ENCODE measurements at places on chromosomes 5 and 9. TPM values are rescaled to one million over a fixed set of nuclear protein-coding genes. Genes with fewer than 3 reads are reported as not detected.

DNA sequence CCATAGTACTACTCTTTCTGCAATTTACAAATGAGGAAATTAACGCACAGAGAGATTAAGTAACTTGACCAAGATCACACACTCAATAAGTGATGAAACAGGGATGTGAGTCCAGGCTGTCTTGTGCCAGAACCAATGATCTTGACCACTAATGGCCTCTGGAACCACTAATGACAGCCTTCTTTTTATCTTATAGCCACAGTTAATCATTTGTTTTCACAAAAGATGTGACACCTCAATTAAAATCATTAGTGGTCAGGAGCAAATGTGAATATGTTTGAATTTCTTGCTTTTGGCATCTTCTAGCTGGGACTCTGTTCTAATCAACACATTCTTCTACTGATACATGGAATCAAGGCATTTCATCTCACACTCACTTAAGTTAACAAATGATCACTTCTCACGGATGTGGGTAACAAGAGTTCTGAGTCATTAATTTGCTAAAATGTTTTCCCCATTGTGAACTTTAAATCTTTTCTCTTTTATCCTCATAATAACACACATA is 102.7 kb upstream of the CD180 start:
- DNase-seq: no peak

UNC13B gene
- total RNA-seq: 1.9 TPM

DNA sequence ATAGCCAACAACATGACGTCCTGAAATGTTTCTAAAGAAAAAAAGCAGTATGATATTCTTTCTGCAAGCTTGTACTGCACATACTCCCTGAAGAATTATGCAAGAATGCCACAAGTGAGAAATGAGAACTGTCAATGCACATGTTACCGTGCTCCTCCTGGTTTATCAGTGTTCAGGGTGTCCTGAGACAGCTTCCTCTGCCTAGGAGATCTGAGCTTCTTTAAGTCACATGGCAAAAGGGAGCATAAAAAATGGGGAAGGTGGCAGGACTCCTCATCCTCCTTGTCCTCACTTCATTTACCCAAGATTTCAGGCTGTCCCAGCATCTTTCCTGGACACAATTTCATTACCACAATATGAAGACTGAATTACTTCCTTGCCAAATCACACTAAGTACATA is 238.2 kb downstream of the GLIS3 start:
- DNase-seq: no peak

DNA sequence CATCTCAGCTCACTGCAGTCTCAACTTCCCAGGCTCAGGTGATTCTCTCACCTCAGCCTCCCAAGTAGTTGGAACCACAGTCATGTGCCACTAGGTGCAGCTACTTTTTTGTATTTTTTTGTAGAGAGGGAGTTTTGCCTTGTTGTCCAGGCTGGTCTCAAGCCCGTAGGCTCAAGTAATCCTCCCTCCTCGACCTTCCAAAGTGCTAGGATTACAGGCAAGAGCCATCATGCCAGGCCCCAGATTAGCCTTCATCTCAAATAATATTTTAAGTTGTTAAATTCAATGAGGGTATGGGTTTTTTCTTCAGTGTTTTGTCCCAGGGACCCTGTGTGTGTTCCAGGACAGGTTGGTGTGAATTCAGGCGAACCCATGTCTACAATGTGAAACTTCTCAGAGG is 12.5 kb upstream of the RFESD start:
- no peak for DNase-seq

ARL14EPL gene
- total RNA-seq: not detected

DNA sequence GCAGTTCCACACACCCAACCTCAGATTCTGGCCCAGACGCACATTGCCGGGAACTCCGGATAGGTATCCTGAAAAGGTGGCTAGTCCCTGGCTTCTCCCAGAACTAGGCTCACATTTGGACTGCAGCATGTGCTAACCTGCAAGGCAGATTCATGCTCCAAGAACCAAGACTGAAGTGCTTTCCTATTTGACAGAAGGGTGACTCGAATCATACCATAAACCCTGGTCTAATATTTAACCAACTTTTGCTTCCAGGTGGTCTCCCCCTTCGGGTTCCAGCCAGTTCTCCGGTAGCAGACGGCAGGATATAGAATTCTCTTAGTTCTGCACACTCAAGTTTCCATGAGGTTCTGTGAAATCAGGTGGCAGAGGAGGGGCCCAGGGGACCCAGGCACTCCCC is 7.6 kb downstream of the PTGES start:
- DNase-seq: no peak

DBH gene
- total RNA-seq: not detected

DNA sequence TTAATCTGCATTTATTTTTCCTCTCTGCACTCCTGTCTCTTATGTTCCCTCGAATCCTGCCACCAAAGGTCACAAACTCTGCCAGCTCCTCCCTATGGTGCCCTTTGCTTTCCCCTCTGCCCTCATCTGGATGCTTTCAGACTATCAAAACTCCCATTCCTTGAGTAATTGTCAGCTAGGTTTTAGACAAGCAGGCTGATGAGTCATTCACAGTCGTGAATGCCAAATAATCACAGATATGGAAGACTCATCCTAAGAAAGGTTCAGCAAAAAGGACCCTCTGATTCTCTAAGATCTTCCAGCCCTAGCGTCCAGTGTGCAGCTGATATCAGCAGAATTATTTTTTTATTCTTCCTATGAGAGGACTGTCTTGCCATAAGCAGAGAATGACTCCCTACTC is 104.5 kb upstream of the NUDT12 start:
- no peak for DNase-seq

DNA sequence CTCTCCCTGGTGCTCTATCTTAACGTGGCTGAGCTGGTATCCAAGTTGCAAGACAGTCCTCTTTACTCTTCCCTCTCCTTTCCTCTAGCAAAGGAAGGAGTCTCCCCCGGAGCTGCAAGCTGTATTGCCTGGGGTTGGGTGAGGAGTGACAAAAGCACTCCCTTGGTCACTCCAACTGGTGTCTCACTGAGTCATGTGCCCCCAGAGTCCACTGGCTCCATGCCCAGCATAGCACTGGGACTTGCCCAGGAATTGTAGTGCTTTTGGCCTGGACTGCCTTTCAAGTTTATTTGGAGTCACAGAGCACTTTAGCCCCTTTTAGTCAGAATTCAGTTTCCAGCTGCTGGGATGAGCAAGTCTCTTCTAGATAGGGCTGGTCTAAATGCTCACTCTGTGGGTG is 82.6 kb upstream of the FST start:
- DNase-seq: no peak

- no peak for DNase-seq
These were observed 6.1 kb upstream of the NRARP start for GRCh38 chr9:137308057-137308619.

DNA sequence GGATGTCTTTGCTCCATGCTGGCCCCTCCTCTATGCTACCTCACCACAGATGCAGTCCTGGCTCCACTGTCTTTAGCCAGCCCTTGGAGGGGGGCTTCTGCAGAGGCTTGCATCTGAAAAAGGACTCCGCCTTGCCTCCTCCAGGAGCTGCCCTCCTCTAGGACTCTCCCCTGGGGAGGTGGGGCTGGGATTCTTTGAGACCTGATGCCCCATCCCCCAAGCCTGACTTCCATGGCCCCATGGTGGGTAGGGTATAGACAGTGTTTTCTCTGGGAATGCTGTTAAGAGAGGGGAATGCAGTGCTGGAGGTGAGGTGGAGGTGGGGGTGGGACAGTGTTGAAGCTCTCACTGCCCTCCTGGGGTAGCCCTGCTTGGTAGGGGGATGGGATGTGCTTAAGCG is 14.3 kb downstream of the JADE2 start:
- DNase-seq: no peak

PIP5KL1 gene
- total RNA-seq: 1.7 TPM

WDR70 gene
- total RNA-seq: 30.8 TPM

DNA sequence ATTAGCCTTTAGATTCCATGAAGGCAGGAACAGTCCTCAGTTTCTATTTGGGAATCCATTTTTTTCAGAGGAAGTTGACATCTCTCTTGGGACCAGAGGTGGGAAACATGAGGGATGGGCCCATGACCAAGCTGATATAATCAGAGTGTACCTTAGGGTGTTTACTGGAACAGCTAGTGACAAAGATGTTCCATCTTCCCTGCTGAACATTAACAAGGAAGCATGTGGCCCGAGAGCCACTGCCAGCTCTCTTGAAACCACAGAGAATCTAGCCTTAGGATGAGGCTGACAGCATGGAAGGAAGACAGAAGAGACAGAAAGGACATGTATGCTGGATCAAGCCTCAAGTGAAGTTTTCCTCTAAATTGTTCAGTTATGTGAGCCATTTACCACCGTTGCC is 16.0 kb downstream of the AQP3 start:
- DNase-seq: no peak

- DNase-seq: peak; percentile 47
These were observed 860 bp upstream of the MARCHF6 start for GRCh38 chr5:10352430-10353240.

CFAP157 gene
- 0.11 TPM for total RNA-seq

DNA sequence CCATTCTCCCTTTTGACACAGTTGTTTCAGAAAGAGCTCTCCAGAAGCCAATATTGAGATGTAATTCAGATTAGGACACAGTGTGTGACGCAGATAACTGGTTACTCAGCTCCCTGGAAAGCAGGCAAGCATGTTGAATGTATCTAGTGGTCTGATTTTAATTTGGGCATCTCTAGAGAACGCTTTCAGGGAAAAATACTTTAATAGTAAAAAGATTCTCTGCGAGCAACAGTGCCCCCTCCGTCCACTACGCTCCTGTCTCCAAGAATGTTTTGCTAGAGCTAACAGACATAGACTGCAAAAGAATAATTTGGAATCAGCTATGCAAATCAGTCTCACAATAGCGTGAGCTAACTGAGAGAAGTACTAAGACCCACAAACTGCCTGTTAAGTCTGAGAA is 23.3 kb downstream of the CFAP90 start:
- DNase-seq: no peak

- no peak for DNase-seq
These were observed 146.0 kb upstream of the NMUR2 start for GRCh38 chr5:152551061-152551460.

DNA sequence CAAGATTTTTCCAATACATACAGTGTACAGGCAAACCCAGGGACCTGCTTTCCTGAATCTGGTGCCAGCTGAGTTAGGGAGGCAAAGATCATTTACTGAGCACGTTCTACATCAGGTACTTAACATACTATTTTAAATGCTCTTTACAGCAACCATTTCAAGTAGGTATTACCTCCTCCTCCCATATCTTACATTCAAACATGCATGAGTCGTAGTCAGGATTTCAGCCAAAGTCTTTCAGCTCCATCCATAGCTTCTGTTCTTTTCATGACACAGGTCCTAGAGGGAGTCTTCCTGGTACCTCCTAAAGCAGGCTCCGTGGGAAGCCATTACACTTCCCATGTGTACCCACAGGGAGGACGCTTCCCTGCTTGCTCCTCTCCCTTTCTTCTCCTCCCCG is 11.7 kb downstream of the KCNV2 start:
- DNase-seq: no peak

DNA sequence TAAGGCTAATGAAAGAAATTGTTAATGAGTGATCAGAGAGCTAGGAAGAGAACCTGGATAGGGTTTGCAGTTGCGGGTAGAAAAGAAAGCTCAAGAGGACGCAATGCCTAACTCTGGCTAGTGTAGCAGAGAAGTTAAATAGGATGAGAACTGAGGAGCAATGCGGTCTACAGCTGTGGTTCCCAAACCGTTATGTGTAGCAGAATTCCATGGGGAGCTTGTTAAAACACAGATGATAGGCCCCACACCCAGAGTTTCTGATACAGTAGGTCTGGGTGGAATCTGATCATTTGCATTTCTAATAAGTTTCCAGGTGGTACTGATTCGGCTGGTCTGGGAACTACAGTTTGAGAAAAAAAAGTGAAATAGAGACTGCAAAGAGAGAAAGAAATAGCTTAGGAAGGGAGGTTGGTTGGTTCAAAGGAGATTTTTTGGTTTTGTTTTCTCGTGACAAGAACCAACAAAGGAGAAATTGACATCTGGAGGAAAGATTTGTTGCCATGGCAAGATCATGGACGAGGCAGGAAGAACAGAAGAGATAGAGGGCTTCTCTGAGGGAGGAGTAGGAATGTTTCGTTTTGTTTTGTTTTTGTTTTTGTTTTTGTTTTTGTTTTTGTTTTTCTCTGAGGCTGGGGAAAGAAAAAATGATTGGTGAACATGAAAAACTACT is 276.1 kb downstream of the ARRDC3 start:
- no peak for DNase-seq

- DNase-seq: no peak
These were observed 171.0 kb downstream of the HSD17B3 start for GRCh38 chr9:96130970-96131369.

PRDM9 gene
- total RNA-seq: not detected

- no peak for DNase-seq
These were observed 86.4 kb downstream of the ARRDC3 start for GRCh38 chr5:91296674-91297143.

DNA sequence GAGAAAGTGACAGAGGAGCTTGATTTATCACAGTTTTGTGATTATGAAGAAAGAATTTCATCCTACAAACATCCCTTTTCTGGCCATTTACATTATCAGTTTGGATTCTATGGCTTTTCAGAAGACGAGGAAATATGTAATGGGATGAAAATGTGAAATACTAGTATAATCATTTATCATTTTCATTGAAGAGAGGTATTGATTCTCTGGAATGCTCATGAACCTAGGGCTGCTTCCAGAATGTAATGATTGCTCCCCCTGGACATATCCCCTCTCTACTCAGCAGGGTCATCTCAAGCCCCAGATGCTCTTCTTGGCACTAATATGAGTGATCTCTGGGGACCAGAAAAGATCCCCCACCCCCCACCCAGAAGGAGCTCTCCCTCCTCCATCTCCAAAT is 106.7 kb upstream of the ZNF618 start:
- DNase-seq: no peak

DNA sequence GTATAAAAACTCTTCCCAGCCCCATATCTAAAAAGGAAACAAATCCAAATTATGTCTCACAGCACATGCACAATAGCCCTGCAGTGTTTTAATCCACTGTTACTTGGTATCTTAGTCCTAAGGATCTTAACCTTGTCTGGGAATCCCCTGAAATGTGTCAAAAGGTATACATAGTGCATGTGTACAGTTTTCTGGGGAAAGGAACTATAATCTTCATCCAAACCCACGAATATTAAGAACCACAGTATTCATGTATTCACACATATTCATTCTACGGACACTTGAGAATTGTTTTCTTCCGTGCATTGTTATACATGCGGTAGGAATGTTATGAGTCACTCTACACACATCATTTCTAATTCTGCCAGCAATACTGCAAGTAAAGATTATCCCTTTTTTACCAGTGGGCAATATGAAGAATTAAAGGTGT is 47.8 kb upstream of the SNX2 start:
- DNase-seq: no peak

DNA sequence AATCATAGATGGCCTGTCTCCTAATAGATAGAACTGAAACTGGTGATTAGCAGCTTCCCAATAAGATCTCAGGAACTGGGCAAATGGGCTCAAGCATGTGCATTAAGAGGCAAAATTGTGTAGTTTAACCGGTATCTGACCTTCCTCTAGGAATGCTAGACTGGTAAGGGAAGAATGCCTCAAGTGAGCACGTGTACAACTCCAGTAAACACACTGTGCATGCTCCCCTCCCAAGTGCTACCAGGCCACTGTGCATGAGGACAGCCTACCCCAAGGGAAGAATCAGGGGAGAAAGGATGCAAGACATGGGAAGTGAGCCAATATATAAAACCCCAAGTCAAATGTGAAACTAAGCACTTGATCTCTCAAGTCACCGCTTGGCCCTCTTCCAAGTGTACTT is 1157.4 kb upstream of the CDH18 start:
- DNase-seq: no peak

- no peak for DNase-seq
These were observed 181.1 kb downstream of the TRIM32 start for GRCh38 chr9:116868201-116868600.

SLC1A1 gene
- 0.09 TPM for total RNA-seq

- no peak for DNase-seq
These were observed 16.1 kb downstream of the CKMT2 start for GRCh38 chr5:81249240-81249639.

LARP1 gene
- total RNA-seq: 218 TPM

Measured in activated CD8-positive, alpha-beta T cell treated with anti-CD3 and anti-CD28 coated beads for 36 hours (primary cell).